Activated CD4-positive, CD25-positive, alpha-beta regulatory T cell treated with anti-CD3 and anti-CD28 coated beads, Interleukin-2, amount 50 U/mL, for 24 hours (primary cell): ENCODE measurements at places on chromosomes 3 and 15.

DNA sequence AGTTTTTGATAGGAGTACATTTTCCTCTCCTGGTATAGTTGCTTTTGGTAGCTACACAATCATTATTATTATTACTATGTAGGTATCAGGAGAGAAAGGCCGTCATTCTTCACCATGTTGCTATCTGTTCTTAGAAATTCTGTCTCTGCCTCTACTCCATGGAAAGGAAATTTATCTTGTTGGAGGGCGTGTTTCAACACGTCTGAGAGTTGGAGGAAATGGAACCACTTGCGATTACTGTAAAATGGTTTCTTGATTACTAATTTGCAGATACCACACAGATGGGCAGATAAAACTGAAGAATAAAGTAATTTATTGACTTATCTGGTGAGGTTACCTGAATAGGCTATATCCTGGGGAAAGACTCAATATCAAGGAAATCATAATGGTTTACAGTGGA lies 488.4 kb downstream of the NR2F2 start:
- no peak for ATAC-seq

DNA sequence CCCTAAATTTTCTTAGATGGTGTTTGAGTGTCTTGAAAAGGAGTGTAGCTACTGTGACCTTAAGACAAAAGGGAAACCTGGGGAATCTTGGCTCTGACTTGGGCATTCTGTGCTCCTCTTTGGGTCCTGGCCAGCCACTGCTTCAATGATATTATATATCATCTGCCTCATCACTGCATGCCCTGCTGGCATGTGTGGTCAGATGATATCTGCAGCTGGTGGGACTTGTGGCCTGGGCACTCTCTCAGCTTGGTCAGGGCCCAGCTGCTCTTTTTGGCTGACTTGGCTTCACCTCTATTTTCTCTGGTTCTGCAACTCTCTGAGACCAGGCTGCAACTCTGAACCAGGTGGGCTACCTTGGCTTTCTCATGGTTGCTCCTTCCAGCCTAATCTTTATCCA lies 446.1 kb upstream of the RARB start:
- no peak for ATAC-seq

DNA sequence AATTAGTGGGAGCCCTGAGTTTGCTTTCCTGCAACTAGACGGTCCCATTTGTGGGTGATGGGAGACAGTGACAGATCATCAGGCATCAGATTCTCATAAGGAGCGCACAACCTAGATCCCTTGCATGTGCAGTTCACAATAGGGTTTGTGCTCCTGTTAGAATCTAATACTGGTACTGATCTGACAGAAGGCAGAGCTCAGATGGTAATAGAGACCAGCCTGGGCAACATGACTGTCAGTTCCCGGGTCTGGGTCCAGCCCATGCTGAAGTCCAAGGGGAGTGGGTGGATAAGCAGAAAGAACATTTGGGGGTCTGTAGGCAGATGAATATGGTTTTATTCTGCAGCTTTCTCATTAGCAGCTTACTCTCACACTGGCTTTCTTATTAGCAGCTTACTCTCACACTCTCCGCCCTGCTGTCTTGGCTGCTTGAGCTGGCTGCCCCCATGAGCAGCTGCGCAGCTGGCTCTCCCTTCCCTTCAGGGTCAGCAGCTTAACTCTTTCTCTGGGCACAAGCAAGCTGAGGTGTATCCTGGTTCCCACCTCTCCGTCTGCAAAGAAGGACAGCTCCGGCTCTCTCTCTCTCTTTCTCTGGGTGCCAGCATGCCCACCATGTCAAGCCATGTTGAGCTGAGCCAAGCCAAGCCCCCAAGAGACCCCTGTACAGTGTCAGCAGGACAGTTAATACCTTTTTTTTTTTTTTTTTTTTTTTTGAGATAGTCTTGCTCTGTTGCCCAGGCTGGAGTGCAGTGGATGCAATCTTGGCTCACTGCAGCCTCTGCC lies 46.5 kb downstream of the KLHDC8B start:
- ATAC-seq: no peak

DNA sequence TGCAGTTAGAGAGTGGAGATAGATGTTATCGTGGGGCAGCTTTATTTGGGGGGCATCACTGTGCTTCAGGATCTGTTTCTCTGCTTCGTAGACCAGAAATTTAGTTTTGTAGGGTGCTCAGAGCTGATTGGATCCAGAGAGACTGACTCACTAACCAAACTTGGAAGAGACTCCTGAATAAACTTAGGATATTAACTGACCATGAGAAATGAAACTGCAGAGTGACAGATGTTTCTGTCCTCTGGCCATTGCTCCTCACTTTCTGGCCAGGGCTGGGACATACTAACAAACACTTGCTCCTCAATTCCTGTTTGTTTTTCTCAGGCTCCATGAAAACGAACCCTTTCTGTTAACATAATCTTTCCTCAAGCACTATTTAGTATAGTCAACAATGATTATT lies 4.3 kb downstream of the ZNF592 start:
- no peak for ATAC-seq

DNA sequence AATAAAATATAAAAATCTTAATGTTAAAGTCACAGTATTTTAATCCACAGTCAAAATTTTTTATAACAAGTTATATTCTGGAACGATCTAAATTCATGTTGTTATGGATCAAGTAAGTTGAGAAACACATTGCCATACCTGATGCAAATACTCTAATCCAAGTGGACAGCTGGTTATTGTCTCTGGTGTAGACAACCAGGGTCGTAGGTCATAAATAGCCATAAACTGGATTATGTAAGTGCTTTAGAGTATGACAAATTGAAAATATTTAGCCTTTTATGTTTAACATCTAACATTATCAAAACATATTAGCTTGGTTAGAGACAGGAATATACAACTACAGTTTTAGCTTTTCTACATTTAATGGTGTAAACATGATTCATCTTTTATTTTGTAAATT lies 53.0 kb downstream of the PLSCR2 start:
- ATAC-seq: no peak

DNA sequence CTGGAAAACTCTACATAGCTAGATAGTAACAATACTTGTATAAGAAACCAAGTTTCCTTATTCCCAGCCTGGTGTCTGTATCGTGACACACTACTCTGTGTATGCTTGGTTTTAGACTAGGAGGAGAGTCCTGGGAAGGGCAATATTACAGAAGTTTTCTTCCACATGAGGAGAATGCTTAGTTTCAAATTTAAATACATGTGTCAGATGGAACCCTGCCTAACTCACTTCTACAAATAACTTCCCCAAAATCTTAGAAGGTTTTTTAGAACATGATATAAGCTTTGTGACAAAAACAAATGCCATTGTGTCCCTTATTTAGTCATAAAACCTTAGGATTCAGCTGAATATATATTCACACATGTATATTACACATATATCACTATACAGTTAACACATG lies 7.2 kb upstream of the IL20RB start:
- ATAC-seq: no peak

- peak; percentile 82 for ATAC-seq
Observed at GRCh38 chr3:115658337-115659181, 35.2 kb downstream of the GAP43 start.
